ENCODE measurements at places on chromosomes 2 and 18.

DNA sequence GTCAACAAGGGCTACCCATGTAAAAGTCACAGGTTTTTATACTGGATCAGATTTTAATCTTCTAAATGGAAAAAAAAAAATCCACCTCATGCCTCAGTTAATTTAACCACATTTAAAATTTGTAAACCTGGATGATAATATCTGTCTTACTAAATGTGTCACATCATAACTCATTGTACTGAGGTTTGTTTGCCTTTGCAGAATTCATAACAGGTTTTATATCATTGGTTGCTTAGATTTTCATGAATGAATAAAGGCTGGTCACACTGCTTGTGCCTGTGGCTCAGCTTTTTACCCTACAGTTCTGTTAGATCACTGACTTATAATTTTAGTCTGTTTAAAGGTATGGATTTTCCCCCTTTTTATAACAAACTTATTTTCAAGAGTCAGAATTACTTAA, 48.9 kb downstream of the PSMD14 start:
- DNase-seq = no peak

- no peak for DNase-seq
Measured at GRCh38 chr2:95299961-95300360, 2.8 kb downstream of the KCNIP3 start.

- no peak for DNase-seq
Measured at GRCh38 chr18:32754508-32755263, 18.1 kb downstream of the KLHL14 start.

DNA sequence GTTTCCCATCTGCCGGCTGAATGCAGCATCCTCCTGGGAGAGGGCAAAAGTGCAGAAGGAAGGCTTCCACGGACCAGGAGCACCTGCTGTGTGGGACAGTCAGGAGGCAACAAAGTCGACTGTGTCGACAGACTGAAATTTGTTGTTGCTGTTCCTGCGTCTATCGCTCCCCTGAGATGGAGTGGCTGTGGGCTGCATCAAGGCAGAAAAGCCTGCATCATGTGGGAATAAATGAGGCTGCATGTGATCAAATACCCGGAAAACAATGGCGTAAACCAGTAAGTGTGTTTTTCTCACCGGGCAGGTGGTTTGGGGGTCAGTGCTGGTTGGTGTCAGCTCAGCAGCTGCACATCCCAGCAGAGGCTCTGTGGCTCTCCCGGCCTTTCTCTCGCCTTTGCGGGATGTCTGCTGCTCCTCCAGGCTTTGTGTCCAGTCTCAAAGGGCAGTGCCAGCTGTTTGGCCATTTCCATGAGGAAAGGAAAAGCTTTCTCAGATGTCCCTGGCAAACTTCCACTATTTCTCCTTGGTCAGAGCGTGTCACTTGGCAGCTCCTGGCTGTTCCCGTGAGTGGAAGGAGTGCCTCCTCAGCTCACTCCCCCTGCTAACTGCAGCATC, 262.4 kb downstream of the NDUFA10 start:
- DNase-seq = no peak

DNA sequence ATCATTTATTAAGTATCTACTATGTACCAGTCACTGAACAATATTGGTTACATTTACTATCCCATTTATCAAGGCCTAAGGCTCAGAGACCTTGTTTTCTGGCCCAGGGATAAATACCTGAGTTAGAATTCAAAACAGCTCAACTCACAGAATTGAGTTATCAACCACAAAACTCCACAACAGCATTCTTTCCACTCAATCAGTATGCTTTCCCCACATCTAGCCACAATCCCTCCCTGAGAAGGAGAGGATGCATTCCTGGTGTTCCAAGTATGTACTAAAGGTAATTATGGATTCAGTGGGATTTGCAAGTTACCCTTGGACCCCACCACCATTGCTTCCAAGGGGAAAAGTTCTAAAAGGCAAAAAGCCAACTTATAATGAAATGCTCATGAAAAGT, 104.2 kb upstream of the PID1 start:
- no peak for DNase-seq

DNA sequence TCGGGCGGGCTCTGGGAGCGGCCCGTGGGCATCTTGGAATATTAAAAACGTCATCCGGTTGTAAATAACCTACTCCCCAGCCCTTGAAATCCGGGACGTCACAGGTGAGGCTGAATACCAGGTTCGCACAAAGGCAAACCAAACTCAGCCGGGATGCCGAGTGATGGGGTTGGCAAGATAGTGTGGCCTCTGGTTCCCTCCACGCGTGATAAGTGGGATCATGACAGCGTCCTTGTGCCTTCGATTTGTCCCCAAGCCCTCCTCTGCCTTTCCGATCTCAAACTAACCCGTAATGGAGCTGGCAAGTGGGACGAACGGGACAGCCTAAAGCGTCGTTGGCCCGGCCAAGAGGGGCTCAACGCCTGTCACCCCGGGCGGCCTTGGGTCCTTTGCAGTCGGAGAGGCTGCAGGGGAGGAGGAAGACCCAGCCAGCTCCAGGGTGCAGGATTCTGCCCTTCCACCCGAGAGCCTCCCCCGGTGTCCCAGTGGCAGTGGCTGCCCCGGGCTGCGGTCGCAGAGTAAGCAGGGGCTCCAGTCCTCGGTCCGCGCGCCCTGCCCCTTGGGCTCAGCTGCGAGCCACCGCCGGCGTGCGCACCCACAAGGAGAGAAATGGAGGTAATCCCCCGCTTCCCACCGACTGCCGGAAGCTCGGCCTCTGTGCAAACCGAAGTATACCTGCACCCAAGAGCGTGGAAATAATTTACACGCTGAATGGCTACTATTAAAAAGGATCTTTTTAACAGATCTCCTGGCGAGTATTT, 13.4 kb upstream of the PAX3 start:
- DNase-seq = no peak

- DNase-seq = no peak
Measured at GRCh38 chr2:208245746-208246145, 9.1 kb downstream of the IDH1 start.

DNA sequence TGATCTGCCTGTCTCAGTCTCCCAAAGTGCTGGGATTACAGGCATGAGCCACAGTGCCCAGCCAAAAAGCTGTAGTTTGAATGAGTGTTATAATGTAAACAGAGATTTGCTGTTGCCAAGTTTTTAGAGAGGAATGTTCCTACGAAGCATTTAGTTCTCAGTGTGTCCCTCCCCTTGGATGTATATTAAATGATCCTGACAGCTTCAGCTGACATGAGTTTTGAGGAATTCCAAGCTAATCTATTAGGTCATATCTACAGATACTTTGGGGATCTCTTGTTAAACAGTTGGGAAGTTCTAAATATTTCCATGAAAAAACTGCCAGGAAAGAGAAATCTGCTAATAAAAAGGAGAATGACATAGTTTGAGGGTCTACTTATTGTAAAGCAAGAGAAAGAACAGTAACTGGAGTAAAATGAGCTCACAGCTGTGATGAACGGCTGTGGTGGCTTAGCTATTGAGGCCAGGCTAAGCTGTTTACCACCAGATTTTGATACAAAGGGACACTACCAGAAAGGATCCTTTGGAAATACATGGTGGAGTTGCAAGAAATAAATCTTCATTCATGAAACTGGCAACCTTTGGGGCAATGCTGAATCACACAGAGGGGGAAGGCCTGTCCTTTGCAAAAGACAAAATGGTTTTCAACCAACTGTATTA, 2.6 kb upstream of the STON1 start:
- no peak for DNase-seq

DNA sequence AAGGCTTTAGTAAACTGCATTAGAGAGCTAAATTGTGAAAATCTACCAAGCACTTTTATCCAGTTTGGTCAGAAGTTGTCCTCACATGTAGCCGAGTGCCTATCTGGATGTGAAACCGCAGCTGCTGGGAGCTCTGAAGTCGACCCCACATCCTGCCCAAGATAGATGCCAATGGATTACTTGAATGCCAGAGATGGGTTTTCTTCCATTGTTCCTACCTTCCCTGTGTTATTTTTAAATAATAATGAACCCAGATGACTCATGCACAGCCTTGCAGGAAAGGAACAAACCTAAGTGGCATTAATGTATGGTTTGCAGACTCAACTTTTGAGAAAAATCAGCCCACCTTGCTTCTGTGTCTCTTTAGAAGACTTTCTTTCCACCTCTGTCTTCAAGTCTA, 408.5 kb downstream of the FBXO15 start:
- no peak for DNase-seq

DNA sequence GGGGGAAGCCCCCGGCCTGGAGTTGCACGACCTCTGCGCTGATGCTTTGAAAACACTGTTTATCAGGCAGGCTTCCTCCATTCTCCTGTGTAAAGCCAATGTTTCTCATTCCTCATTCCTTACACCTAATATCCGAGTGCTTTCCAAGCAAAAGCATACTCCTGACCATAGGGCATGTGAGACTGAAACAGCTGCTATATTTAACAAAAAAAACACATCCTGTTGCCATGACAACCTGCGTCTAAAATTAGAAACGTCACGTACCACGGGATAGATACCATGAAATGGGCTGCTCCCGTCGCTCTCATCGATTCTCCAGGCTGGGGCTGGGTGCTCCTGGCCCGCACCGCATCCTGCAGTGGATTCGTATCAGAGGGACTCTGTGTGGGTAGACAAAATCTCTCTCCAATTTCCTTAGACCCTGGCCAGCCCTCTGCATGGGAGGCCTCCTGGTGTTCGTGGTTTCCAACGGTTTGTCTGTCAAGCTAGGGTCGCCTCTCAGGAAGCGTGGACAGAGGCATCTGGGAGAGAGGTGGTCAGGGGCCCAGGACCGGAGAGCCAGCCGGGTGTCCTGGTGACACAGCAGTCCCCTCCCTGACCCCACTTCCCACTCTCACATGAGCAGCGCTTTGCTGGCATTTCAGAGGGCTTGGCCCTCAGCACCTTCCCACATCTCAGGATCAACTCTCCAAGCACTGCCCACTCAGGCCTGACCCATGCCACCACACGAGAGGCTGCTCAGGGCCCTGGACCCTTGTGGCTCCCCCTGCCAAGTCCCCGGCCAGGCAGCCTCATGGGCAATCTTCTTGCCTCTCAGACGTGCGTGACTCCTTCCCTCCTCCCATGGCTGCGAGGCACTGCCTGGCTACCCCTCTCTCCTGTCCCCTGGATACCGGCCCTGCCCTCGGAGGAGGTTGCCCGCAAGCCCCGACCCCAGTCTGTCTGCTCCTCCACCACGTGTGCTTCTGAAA, 268.1 kb downstream of the NDUFA10 start:
- no peak for DNase-seq

- DNase-seq = no peak
Measured at GRCh38 chr2:126413079-126413478, 242.9 kb upstream of the GYPC start.

- no peak for DNase-seq
Measured at GRCh38 chr2:237254369-237254861, 159.5 kb downstream of the COL6A3 start.

DNA sequence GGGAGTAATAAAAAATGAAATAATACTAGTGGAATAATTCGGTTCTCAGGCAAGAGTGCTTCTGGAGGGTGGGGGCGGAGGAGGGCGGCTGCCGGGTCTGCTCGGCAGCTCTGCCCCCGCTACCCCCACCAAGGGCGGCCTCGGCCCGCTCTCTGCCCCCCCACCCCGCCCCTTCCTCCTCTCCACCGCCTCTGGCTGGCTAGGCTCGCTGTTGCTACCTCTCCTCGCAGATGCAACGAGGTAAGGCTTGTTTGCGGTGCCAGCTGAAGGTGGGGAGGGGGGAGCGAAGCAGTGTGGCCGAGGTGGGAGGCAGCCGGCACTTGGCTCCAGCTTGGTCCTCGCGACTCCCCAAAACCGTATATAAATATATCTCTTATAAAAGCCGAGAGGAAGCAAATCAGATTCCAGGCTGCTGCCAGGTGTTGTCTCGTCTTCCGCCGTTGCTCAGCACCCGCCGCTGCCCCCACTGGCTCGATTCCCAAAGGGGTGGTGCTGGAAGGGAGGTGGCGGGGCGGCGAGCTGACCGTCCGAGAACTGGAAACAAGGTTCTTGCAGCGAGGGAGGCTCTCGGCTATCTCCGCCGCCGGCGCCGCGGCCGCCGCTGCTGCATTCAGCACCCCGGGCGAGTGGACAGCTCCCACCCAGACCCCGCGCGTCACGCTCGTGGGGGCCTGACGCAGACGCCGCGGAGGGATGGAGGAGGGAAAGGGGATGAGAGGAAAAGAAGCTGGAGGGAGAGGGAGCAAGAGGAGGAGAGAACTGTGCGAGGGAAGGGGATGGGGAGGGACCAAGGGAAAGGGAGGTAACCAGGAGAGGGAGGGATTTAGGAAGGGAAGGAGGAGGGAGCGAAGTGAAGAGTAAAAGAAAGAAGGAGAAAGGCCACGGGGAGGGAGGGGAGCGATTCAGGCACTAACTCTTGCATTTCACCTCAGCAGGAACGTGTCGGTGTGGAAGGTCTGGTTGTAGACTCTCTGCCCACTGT, at the start of gene MARCHF4:
MARCHF4 (minus strand) TSS at position 763 of the 982 bp plus-strand sequence. CDS start 2,223 bp downstream, outside the sequence.
- DNase-seq = no peak

- DNase-seq = no peak
Measured at GRCh38 chr2:218745160-218745558, 34.5 kb downstream of the TTLL4 start.

DNA sequence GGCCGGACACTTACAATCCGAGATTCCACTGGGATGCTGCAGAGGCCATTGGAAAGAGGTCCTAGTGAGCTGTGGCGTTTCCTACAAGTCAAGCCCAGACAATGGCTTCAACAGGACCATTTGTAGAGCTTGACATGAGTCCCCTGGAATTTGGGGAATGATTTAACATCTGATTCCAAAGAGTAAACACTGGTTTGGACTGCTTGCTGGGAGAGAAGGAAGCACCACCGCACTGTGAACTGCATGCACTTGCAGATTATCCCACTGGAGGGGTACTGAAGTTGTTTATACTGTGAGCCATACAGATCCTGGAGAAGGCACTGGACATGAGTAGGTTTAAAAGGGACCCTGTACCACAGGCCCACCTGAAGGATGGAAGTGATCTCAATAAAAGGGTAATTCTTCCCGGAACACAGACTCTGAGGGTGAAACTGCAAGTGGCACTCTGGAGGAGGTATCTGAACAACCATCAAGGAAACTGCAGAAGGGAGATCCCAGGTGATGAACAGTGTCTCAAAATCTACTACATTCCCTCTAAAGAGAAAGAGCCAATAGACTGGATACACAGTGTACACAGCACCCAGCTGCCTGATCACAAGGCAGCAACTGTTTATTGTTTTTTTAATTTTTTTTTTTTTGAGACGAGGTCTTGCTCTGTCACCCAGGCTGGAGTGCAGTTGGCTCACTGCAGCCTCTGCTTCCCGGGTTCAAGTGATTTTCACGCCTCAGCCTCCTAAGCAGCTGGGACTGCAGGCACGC, 4.3 kb upstream of the RAB6C start:
- no peak for DNase-seq

GRCh38 chr2:159984034-159984433, 78.4 kb downstream of the PLA2R1 start:
- no peak for DNase-seq

GRCh38 chr2:15507061-15507460, 54.1 kb downstream of the NBAS start:
- no peak for DNase-seq

- DNase-seq = no peak
Measured at GRCh38 chr2:187915810-187916209, 361.6 kb upstream of the TFPI start.

GRCh38 chr2:226905718-226906117, 69.9 kb downstream of the RHBDD1 start:
- no peak for DNase-seq

- no peak for DNase-seq
Measured at GRCh38 chr2:140988597-140988996, 1142.2 kb downstream of the LRP1B start.

- no peak for DNase-seq
Measured at GRCh38 chr2:177295484-177295883, 31.0 kb upstream of the NFE2L2 start.

- no peak for DNase-seq
Measured at GRCh38 chr2:210022824-210023223, 20.4 kb downstream of the RPE start.

- DNase-seq = no peak
Measured at GRCh38 chr18:27062802-27063201, 122.3 kb downstream of the CHST9 start.

Measured in cortex of kidney (tissue), 1 donor.